Stimulated activated CD8-positive, alpha-beta memory T cell treated with anti-CD3 and anti-CD28 coated beads, Interleukin-4, amount 100 ng/mL, for 24 hours (primary cell): ENCODE measurements at places on chromosomes 7 and 10.

- DNase-seq = no peak
These were observed 170.7 kb downstream of the GATA3 start for GRCh38 chr10:8225187-8225586.

- DNase-seq = no peak
These were observed 138.1 kb upstream of the EFCAB10 start for GRCh38 chr7:105719395-105719794.

- no peak for DNase-seq
These were observed 44.4 kb upstream of the SMARCD3 start for GRCh38 chr7:151292850-151293249.

DNA sequence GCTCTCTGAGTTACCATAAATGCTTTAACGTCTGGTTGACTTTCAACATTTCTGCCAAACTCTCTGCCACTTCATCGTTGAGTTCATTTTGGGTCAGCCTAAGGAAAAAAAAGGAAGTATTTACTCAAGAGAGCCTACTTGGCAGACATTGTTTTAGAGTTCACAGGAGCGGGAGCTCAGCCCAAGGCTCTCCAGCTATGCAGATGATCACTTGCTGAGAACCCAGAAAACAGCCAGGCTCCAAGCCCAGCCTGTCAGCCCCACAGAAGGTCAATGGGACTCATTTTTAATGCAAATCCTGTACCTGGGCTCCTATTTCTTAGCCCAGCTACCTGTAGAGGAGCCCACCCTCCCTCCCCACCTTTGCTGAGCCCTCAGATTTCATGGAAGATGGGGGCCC, 45.5 kb downstream of the NOD1 start:
- no peak for DNase-seq

DNA sequence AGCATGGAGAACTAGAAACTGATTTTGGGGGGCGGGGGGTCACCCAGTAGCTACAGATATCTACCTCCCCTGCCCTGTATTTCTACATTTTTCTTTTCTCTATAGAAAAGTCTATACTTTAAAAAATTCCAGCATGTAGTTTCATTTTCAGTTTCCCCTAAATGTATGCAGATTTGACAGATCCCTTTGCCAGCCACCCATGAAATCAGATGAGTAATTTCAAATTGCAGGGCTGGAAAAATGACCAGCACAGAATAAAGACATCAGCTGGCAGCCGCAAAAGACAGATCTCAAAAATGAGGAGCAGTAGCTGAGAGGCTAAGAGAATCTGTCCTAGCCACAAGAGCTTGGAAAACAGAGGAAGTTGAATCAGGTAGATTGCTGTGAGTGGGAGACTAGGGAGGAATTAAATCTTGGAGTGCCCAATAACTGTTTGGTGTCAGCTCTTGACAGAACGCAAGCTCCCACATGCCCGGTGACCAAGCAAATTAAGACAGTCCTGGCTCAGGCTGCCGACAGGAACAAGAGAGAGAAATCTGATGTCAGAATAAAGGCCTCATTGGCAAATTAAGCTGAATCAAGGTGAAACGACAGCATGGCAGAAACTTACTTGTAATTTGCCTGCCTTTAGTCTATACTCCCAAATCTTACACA, 24.5 kb downstream of the ADRB1 start:
- no peak for DNase-seq

GRCh38 chr7:151897161-151897731, 20.3 kb upstream of the PRKAG2 start:
- no peak for DNase-seq

DNA sequence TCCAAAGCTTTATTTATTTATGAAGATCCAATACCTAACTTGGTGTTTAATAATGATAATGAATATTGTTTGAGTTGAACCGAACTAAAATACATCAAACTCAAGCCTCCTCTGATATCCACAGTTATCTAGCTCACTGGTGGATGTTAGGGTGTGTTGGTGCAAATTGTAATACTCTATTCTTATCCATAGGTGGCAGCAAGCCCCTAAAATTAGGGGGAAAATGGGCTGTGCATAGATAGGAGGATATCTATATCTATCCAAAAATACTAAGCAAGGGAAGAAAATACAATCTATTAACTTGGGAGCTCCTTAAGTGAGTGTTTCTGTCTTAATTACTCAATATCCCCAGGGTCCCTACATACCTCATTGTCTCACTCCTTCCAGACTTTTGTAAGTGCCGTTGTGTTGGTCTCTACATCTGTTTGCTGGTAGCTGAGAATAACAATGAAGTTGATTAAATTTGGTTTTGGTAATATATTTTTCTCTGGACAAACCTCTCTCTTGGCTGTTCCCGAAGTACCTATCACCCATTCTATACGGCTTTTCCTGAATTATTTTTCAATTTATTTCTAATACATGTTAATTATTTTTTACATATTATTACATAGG, 55.0 kb upstream of the VWDE start:
- no peak for DNase-seq

- no peak for DNase-seq
These were observed 7.7 kb downstream of the BLNK start for GRCh38 chr10:96263669-96264068.

GRCh38 chr7:43274752-43275151, 162.3 kb downstream of the HECW1 start:
- no peak for DNase-seq

DNA sequence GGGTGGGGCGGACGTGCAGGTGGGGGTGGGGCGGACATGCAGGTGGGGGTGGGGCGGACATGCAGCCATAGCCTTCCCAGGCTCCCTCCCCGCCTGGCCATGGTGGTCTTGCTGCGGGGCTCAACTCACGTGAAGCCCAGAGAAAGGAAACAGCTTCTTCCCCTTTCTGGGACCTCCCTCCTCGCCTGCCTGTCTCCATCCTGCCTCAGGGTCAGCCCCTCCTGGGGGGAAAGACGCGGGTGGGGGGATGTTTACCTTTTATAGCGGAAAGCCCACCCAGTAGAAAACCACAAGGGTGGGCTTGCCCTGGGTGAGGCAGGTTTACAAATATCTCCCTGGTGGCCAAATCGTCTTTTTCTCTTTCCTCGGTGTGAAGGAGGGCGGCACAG, 520.0 kb downstream of the GLRX3 start:
- DNase-seq = no peak

- no peak for DNase-seq
These were observed 189.5 kb downstream of the ARHGAP12 start for GRCh38 chr10:31739146-31739545.

DNA sequence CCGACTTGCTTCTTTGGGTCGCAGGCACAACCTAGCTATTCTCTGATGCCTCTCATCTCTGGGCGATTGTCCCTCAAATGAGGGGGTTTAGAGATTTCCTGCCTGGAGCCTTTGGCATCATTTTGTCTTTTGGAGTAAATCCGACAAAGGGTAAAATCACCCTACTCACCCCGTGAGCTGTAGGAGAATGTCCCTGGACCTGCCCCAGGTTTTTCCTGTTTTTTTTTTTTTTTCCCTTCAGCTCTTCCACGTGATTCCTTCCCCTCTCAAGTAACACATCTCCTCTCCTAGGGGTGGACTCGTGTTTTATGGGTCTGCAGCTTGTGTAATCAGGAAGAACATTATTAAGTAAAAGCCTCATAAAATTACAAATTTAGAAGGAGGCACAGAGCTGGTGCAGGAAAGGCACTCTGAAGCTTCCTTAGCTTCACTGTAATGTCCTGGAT, 128.4 kb upstream of the ZNF746 start:
- no peak for DNase-seq

DNA sequence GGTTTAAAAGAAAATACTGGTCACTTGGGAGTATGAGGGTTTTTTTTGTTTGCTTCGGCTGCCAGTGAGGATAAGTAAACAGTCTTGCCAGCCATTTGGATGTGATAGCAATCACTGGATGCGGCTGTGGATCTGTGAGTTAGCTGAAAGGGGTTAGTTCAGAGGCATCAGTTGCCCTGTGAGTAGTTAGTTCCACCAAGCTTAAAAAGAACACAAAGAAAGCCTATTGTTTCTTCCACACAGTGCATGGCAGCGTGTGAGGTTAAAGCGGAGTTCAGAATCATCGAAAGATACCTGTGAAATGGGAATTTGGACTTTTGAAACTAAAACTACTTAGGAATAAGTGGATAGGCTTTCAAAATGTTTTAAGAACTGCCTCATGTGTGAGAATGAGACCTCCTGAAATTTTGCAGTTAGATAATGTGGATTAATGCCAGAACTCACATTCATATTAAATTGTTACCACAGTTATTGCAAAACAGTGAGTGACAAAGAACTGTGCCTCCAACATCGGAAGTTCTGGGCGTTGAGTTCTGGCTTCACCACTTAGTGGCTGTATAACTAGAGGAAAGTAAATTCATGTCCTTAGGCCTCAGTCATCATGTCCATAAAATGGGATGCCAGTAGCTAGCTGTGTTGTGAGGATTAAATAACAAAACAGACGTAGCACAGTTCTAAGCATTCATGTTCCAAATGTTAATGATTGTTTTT, 31.3 kb downstream of the KIAA1217 start:
- no peak for DNase-seq

DNA sequence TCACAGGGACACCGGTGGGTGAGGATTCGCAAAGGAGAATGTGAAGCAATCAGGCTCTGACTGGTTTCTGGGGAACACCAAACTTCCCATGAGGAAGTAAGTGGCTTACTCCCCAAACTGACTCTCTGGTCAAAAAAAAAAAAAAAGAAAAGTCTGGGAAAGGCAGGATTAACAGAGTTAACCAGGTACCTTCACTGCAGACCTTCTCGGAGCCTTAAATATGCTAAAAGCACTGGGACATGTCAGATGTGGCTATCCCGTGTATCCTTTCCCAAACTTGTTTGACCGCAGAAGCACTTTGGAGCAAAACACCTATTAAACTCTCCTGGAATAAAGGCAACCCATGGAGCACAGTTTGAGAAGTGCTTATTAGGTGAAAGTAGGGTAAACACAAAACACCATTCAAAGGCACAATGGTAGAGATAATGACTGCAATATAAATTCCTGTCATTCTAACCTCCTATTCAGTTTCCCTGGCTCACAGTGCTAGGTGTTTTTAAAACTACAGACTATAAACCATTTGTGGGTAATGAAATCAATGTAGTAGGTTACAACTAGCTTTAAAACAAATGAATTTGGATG, 44.1 kb upstream of the MXI1 start:
- no peak for DNase-seq

- DNase-seq = no peak
These were observed 41.8 kb downstream of the PNLIPRP3 start for GRCh38 chr10:116469437-116469836.

DNA sequence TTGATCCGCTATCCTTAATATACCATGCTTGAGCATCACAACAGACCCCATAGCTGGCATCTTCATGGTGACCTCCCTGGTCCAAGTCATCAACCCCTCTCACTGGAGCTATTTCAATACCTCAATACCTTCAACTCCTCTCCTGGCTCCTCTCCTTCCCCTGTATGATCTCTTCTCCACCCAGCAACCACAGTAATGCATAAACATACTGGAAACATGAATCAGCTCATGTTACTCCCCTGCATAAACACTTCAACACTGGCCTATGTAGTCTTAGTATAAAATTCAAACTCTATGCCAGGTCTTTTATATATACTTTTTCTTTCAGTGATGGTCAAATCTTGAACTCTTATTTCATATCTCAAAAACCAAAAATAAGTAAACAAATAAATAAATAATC, 31.8 kb upstream of the TMEM273 start:
- no peak for DNase-seq

DNA sequence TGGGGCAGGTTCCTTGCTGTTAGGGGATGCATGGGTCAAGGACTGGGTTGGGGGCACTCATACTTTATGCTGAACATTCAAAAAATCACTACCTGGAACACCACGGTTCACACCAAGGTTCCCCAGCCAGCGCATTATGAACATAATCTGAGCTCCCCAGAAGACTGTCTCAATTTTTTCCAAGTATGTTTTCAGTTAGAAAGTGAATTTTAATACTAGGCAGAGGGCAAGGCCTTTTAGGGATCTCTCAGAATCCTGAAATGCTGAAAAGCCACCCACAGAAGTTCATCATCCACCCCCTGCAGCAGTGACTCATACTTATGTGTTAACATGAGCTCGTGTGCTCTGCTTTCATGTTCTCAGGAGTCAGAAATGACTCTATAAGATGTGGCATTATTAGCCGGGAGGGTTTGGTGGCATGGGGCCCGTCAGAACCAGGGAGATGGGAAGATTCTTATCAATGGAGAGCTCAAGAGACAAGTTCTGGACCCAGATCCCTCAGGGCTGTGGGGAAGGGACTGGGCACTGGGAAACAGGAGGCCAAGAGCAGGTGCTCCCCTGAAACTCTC, 185.2 kb upstream of the ITGB1 start:
- no peak for DNase-seq

DNA sequence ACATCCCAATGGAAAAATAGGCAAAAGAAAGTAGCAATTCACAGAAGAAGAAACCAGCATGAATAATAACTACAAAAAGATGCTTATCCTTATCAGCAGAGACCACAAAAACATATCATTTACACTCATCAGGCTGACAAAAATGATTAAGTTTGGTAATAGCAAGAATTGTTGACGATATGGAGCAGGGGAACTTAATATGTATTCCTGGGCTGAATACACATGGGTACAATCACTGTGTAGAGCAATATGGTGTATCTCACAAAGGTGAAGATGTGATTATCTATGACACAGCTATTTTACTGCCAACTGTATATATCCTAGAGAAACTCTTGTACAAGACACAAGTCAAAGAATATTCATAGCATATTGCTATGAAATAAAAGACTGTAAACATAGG, 141.8 kb upstream of the NOBOX start:
- DNase-seq = no peak

DNA sequence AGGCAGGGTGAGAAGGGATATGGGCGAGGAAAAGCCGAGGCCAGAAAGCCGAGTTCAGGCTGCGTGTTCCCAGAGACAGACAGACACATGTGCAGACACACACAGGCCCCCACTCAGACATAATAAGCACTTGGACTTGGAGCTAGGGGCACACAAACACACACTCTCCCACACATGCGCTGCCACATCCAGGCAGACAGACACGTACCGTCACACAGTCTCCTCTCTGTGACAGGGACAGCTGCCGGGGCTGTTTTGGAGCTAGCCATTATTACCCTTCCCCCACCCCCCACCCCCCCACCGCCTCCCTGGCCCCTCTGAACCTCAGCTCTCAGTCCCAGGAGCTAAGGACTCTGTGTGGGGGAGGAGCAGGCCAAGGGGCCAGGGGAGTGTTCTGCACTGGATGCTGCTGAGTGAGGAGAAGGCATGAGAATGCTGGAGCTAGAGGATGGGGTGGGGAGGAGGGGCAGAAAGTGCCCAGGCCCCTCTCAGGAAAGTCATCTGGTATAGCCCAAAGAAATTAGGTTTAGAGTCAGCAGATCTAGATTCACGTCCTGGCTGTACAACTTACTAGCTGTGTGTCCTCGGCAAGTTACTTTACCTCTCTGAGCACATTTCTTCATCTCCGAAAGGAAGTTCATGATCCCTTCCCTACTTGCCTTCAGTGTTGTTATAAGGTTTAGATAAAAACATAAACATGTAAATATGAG, 6.3 kb downstream of the PITX3 start:
- no peak for DNase-seq
